ENCODE measurements at places on chromosomes 3 and 15.

GRCh38 chr3:72380193-72380592, 468.1 kb downstream of the SHQ1 start:
- no peak for DNase-seq

- DNase-seq, result no peak
These were observed 295.5 kb downstream of the LPP start for GRCh38 chr3:188449421-188449820.

DNA sequence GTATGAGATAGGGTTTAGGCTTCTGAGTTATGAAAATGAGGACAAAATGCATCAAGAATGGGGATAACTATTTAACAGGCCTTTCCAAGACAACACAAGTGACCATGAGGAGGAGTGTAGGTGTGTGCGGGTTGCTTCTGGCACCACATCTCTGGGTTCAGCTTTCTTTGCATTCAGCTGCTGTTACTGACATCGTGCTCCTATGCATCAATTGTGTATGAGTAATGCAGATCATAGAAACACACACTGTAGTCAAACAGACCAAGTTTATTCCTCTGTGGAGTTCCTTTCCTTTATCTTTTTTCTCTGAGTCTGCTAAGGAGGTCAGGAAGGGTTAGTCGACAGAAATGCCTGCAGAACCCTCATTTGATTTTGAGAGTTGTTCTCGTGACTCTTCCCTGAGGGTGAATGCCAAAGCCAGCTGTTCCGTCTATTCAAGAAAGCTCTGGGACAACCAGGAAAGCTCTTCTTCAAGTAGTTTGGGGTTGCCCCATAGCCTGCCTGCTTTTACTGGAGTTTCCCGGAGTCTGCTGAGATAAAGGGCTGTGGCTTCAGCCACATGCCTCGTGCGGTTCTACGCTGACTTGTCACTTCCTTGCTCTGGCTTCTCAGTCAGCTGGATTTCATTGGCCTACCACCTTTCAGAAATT, 136.7 kb upstream of the TLE3 start:
- no peak for DNase-seq

GRCh38 chr3:119395923-119396358, 67.5 kb downstream of the TMEM39A start:
- DNase-seq, result no peak

All from activated T-helper 1 cell treated with anti-CD3 and anti-CD28 coated beads, Interleukin-2, amount 50 U/mL, for 16 hours (primary cell).